ENCODE measurements at places on chromosomes 4 and X.

DNA sequence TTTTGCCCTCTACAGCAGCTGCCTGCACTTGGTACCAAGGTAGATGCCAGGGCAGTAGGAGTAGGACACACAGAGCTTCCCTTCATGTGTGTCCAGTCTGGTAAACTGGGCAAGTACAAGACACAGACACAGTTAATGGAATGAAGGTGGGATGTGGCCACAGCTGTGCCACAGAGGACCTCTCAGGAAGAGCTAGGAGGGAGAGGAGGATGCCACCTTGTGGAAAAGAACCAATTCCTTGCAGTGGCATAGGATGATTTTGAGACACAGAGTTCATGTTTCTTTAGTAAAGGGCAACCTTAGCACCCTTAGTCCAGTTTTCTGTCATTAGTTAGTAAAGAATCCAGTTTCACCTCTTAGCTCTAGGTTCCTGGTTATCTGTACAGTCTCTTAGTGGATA, 36.3 kb upstream of the TBC1D14 start:
- no peak for DNase-seq

DNA sequence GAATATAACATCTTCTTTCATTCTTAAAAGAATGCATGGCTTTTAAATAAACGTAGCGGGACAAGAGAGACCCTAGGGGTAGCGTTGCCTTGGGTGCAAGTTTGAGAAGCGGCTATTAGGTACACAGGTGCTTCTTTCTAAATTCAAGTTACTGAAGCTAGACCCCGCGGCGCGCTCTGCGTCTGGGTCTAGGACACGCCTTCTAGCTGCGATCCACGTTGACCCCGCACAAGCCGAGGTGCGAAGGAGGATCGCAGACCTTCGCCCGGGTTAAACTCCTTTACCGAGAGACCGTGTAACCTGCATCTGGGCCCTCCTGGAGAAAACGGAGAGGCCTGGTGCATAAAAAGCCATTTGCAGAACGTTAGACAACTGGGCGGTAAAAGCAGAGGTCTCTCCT, 25.5 kb upstream of the EXOC1L start:
- DNase-seq: peak; percentile 68

DNA sequence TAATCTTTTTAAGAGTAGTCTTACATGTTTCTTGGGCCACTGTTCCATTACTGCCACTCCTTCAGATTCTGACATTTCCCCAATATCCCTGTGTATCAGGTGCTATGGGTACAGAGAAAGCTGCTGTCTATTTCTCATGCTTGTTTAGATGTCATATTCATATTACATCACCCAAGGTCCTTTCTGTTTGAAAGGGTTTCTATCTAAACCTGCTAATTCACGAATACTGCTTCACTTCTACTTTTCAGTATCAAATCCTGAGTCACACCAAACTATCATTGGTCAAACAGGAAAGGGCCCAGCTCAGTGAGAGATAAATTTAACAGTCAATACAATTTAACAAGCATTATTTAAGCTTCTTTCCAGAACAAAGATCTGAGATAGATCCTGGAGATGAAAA, 241.4 kb downstream of the UGT8 start:
- DNase-seq: no peak

DNA sequence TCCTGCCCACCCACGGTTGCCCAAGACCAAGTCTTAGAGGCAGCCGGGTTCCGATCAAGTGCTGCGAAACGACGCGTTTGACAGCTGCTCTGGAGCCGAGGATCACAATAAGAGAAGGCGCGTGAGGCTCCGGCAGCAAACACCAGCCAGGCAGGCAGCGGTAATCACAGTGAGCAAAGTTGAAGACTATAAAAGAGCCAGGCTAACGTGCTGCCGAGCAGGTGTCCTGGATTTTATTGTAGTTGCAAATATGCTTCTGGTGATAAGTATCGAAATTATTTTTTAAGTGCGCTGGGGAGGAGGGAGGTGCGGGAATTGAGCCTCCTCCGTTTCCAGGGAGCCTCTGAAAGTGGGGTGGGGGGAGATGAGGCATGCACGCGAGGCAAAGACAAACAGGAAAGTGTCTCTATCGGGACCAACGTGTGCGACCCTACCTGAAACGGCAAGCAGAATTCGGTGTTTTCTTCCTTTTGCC, 590 bp downstream of the GABRA2 start:
- DNase-seq: peak; percentile 70

- DNase-seq: peak; percentile 85
These were observed 147.4 kb downstream of the SMIM20 start for GRCh38 chr4:26061248-26061986.

GRCh38 chr4:98102660-98103059, 40.6 kb downstream of the STPG2 start:
- no peak for DNase-seq

All from GM23338 (cell line).